ENCODE measurements at places on chromosomes 7 and 10.

- peak; percentile 39 for DNase-seq
These were observed 117.0 kb upstream of the PTPRZ1 start for GRCh38 chr7:121755818-121756552.

DNA sequence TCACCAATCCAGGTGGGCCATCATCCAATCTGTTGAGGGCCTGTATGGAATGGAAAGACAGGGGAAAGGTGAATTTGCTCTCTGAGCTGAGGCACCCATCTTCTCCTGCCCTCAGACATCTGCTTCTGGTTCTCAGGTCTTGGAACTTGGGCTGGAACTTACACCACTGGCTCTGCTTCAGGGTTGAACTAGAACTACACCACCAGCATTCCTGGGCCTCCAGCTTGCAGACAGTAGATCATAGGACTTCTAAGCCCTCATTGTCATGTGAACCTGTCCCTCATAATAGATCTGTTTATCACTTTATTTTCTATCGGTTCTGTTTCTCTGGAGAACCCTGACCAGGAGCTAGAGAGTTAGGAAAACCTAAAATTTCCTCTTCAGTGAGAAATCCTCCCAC, 233.5 kb downstream of the CREB5 start:
- no peak for DNase-seq

DNA sequence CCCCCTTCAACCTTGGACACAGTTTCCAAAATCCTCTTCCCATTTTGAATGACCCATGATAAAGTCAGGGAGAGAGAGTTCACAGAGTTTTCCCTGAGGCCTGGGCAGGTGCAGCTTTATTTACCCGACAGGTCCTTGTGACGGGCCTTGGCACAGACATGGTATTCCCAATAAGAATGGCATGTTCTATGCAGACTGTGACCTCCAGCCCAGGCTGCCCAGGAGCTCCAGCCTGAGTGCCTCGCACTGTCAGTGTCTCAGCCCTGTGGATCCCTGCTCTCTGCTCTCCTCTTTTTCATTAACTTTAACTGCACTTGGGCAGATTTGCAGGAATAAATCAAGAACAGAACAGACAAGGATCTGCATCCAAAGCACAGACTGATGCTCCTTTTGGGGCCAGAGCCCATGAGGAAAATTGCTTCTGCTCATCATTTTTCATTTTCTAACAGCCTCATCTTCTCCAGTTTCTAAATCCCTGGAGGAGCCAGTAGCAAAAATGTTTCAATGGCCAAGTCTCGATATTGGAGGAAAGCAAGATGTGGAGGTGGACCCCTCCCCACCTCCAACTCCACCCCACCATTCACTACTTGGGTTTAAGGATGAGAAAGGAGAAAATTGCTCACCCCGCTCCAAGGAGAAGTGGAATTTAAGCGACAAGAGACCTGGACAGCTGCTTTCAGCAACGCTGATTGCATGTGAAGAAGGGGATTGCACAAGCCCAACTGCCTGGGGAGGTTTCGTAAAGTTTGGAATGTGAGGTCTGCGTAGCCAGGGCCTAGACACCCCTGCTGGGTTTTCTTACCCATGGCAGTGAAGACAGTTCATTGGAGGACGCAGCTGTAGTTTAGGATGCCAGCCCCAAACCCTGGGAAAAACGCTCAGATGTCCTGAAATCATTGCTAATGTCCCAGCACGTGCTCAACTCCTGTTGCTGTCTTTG, 225.9 kb downstream of the WDR11 start:
- peak; percentile 61 for DNase-seq

GRCh38 chr10:72895236-72895850, 1.8 kb downstream of the OIT3 start:
- no peak for DNase-seq

DNA sequence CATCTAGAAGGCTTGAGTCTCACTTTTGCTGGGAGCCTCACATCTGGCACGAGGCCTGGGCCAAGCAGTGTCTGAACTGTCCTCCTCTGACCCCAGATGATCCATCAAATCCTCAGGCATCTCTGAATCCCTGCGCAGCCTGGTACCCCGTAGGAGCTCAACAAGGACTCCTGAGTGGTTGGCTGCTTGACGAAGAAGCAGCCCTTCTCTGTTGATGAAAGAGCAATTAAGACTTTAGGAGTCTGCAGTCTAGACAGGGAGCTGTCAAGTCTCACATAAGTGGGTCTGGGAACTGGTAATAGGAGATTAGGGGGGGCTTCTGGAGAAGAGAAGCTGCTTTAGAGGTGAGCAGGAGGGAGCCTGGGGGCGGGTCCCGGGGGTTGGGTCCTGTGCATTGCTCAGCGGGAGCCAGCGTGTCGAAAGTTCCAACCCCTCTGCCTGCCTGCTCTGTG, 326.0 kb downstream of the RPS24 start:
- DNase-seq: no peak

- DNase-seq: no peak
These were observed 2.6 kb downstream of the MDH2 start for GRCh38 chr7:76050545-76050944.

DNA sequence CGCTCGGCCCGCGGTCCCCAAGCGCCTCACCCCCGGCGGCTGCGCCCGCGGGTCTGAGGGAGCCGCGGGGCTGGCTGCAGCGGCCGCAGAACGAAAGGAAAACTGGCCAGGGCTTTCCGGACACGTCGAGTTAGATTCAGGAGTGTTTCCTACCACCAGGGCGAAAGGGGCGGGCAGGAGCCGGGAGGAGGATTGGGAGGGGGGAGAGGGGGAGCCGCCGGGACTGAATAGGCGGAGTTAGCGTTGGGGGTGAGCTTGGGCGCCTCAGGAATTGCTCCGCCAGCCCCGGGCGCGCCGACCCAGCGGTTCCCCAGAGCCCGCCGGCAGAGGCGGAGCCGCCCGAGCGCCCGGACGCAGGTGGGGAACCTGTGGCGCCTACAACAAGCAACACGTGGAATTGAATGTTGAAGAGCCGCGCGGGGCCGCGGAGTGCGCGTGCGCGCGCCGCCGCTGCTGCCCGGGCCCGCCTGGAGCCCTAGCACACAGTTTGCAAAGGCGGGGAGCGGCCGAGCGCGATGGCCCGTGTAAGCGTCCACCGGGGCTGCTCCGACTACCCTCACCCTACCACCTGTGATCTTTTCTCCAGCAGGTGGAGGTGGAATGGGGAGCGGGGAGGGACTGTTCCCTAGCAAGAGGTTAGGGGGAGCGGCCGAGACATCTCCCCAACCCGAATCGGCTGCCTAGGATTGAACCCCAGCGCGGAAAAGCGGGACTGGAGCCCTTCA, at the start of gene CADPS2:
Gene CADPS2 (minus strand): TSS at position 104 of the 725 bp plus-strand sequence. CDS start 123 bp downstream, outside the sequence.
- DNase-seq: peak; percentile 91

GRCh38 chr10:93991114-93991513, 2.6 kb upstream of the PLCE1 start:
- DNase-seq: peak; percentile 70

DNA sequence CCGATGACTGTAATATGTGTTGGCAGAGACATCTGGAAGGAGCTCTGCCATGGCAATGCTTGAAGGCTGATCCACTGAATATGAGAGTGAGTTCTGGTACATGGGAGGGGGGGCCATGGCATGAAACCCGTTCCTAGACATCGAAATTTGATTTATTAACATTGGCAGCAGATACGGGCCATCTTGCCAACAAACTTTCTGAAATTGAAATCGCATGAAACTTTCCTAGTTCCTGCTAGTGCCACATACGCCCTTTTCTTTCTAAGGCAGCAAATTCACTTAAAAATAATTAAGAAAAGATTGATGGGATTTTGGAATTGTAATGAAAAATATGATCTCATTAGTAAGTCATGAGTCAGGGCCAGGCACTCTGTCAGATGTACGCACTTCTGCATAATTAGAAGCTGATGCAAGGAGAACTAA, 91.8 kb upstream of the KMT2C start:
- DNase-seq: peak; percentile 73

DNA sequence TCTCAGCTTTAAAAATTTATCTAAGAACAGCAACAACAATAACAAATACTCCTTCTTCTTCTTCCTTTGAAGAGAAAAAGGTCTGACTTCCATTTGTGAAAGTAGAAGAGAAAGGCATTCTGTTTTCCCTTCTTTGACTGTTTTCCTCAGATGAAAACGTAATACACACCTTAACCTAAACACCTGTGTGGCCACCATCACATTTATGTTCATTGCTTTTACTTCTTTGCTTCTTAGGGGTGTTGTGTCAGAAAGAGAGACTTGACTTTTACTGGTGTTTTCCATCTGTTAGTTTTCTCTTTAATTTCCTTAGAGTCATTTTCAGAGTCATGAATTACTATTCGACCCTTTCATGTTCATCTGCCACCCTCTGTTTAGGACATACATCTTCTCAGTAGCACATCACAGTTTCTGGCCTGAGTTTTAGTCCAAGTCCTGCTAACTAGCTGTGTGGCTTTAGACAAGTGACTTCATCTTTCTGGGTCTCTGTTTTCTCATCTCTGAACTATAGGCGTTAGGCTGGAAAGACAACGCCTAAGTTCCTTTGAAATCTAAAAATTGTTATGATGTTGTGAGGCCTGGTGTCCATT, 283.8 kb downstream of the GATA3 start:
- no peak for DNase-seq

GRCh38 chr10:70650104-70650503, 22.2 kb upstream of the ADAMTS14 start:
- DNase-seq: no peak

- DNase-seq: no peak
These were observed 69.1 kb downstream of the SLIT1 start for GRCh38 chr10:97116462-97117162.

- DNase-seq: no peak
These were observed 17.1 kb upstream of the SCIN start for GRCh38 chr7:12553416-12553815.

GRCh38 chr10:114029655-114030054, 14.0 kb upstream of the ADRB1 start:
- DNase-seq: no peak

- DNase-seq: no peak
These were observed 60.6 kb upstream of the INPP5A start for GRCh38 chr10:132477066-132477397.

DNA sequence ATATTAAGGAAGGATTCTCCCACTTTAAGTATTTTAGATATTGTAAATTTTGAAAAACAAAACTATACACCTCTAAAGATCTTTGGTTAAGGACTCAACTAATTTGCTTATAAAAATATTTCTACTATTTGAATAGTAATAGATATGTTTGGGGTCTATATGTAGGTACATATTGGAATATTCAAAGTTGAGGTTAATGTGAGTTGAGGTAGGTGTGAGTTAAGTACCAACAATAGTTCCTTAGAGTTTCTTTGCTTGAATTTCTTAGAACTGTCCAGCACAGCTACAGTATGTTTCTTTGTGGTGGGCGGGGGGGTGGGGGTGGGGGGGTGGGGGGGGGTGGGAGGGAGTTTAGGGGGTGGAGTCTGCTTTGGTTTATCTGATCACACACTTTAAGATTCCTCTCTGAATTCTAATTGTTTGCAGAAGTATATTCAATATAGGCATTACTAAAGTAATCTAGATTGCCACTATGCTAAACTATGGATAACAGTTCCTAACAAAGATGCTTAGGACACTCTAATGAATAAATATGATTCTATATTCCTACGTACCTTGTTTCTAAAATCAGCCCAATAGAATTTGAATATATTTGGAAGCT, 2.1 kb downstream of the GRM3 start:
- no peak for DNase-seq

DNA sequence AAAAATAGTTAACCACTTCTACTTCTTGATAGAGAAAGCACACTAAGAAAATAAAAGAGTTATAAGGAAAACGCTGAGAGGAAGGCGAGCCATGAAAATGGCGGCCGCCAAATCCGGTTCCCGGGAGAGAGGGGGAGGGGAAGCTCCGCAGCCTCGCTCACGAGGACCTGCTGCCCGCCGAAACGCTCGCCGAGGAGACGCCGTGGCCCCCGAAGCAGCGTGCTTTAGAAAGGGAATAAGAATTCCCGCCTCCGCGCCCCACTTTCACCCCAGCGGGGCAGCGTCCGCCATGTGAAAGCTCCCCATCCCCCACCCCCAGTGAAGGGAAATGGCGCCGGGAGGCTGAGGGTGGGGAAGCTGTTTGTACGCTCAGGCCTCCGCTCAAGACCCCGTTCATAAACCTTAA, 505 bp downstream of the HNRNPA2B1 start:
- DNase-seq: peak; percentile 89

DNA sequence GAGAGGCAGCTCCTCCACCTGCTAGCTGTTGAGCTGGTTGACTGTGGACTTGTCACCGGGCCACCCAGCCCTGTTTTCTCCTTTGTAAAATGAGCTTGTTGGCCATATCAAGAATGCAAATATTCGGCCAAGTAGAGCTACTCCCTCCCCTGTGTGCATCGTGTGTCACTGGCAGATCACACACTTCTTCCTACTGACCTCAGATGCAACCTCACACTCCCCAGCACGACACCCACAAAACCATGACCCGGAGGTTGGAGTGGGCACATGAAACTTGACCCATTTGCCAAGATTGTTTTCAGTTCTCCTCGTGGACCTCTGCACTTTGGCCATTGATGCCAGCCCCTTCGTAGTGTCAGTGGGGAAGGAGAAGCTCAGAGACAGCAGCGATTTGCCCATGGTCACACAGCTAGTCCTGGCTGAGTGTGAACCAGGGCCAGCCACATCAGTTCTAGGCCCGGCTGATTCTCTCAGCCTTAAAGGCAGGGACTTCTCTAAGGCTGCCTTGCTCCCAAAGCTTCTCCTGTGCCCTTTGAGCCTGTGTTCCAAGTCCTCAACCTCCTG, 101.1 kb downstream of the CDH23 start:
- no peak for DNase-seq

GRCh38 chr7:37758501-37759045, 75.0 kb downstream of the GPR141 start:
- DNase-seq: peak; percentile 14

- DNase-seq: no peak
These were observed 70.3 kb downstream of the GNAI1 start for GRCh38 chr7:80204919-80205318.

GRCh38 chr10:127534496-127534895, 14.6 kb upstream of the NPS start:
- DNase-seq: no peak

DNA sequence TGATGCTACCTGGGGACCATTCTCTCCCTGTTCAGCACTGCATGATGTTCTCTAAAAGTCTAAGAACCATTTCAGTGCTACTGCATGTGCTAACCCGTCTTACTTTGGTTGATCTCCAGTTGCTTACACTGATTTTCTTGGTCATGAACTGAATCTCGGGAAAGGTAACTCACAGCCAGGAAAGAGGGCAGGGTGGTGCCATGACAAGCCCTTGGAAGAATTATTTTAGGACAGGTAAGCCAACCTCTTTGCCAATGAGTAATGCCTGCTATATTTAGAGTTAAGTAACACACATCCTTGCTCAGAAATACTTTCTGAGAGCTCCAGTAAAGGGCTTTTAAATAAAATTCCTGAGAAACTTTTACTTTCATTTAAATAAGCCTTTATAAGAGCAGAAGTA, 126.7 kb downstream of the ARL4A start:
- no peak for DNase-seq
